SIG-M5 (cell line): ENCODE measurements at places on chromosomes 6 and 20.

DNA sequence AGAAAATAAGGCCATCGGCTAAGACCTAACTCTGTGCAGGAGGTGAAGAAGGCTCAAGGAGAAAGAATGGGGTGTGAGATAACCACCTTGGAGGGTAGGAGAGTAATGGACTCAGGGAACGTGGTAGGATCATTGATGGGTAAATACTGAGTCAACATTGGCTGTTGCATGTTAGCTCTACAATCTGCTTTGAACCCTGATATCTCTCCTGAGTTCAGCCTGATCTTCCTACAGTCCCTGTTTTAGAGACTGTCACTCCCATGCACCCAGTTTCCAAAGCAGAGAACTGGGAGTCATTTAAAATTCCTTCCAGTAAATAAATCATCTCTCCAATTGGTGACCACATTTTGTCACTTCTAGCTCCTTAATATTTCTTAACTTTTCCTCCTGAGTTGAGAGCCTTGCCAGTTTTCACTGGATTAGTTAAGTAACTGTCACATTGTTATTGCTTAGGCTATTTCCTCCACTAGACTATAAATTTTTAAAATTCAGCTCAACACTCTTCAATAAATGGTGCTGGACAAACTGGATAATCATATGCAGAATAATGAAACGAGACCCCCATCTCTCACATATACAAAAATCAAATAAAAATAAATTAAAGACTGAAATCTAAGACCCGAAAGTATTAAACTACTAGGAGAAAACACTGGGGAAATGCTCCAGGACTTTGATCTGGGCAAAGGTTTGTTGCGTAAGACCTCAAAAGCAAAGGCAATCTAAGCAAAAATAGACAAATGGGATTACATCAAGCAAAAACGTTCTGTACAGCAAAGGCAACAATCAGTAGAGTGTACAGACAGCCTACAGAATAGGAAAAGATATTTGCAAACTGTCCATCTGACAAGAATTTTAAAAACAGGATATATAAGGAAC lies 138.9 kb upstream of the TMEM170B start:
- no peak for DNase-seq

- no peak for DNase-seq
Measured at GRCh38 chr20:18928626-18929025, 115.0 kb downstream of the SCP2D1 start.

- no peak for DNase-seq
Measured at GRCh38 chr6:24486065-24486464, 3.3 kb downstream of the GPLD1 start.

- DNase-seq = no peak
Measured at GRCh38 chr6:111653979-111654378, 48.3 kb upstream of the TRAF3IP2 start.

DNA sequence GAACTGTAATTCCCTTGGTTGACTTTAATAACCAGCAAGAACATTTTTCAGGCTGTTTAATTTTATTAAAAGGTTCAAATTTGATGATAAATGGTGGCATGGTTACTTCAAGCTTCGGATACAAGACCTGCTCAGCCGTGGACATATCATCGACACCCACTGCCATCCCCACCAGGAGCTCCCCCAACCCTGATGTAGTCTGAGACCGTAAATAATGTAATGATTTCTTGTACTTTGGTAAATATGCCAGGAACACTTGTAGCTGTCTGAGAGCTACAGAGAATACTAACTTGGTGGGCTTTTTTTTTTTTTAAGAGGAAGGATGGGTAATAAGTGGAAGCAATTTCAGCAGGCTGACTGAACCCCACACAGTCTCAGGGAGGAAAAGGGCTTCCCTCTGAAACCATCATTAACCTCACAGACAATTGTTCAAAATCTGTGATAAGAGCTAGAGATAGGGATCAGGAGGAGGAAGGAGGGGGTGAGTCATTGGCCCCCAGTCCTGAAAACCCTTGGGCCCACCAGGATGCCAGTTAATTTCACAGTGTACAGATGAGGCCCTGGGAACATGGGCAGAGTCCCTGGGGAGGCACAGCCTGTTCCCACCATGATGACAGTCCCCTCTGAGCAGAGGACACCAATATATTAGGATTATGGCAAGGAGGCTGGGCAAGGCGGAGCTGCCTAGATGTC lies 56.0 kb downstream of the APCDD1L start:
- no peak for DNase-seq

GRCh38 chr6:91482498-91482897 lies 895.6 kb upstream of the MAP3K7 start:
- no peak for DNase-seq

DNA sequence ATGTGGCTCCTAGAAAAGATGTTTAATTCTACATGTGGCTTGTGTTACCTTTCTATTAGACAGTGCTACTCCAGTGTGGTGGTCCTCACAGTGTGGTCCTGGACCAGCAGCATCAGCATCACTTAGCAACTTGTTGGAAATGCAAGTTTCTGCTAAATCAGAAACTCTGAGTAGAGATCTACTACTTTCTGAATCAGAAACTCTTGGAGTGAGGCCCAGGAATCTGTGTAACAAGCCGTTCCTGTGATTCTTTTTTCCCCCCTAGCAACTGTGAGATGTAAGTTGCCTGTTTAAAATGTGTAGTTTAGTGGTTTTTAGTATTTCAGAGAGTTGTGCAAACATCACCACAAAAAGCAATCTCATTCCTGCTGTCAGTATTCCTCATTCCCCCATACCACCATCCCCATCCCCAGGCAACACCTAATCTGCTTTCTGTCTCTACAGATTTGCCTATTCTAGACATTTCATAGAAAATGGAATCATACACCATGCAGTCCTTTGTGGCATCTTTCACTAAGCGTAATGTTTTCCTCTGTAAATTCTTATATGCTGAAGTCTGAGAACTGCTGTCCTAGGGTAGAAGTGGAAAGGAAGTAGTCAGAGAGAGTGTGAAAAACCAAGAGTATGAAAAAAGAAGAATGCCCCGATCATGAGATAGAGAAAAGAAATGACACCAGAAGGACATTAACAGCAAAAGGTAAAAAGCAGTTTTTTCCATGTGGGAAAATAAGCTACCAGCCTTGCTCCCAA lies 18.9 kb upstream of the BTBD9 start:
- no peak for DNase-seq

DNA sequence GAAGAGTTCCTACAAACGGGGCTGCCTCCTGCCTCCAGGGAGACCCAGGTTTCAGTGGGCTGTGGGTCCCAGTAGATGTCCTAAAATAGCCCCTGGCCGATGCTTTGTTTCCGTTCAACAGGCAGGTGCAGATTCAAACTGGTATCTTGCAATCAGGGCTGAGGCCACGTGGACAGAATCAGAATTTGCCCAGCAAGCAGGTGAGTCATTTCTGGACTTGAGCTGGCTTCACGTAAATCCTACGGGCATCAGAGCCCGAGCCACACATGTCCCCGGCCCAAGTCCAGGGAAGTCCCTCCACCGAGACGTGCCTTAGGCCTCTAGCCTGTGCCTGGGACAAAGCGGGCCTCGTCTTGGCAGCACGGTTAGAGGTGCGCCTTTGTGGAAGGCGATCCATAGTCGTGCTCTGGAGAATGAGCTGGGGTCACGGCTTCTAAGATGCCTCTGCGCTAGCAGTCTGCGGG lies 101.6 kb upstream of the FRMD1 start:
- no peak for DNase-seq

- no peak for DNase-seq
Measured at GRCh38 chr6:138695193-138695592, 78.4 kb upstream of the CCDC28A start.

- DNase-seq = peak; percentile 96
Measured at GRCh38 chr6:34284563-34285447, 36.0 kb upstream of the SMIM29 start.

DNA sequence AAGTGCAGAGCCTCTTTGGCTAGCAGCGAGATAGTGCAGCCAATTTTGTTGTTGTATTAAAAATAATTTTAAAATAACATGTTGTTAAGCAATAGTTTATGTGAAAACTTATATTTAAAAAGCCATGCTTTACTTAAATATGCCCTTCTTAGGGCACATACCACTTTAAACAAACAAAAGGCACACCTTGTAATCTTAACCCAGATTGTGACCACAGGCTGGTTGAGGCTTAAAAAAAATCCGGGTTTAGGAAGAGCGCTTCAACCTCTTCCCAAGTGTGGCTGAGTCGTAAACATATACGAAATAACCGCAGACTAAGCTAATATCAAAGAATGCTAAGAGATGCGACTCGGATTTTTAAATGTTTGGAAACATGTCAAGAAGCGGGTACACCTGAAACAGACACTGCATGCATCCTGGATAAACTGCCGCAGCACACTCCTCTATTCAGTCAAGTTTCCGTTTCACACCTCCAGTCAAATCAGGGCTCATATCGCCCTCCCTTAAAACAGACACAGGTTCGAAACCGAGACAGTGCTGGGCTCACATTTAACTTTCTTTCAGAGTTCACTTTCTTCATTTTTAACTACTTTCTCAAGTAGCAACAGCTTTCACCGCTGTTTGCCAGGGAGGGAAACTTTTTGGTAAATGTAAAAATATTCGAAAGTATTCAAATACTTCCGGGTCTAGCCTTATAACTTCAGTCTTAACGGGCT lies 1.5 kb downstream of the DEK start:
- DNase-seq = no peak

GRCh38 chr6:118693562-118693961 lies 42.2 kb upstream of the CEP85L start:
- no peak for DNase-seq

- no peak for DNase-seq
Measured at GRCh38 chr20:48486065-48486464, 341.7 kb downstream of the PREX1 start.

GRCh38 chr6:141140905-141141304 lies 991.8 kb upstream of the GJE1 start:
- no peak for DNase-seq

- no peak for DNase-seq
Measured at GRCh38 chr6:45300736-45301135, 27.4 kb upstream of the RUNX2 start.

- no peak for DNase-seq
Measured at GRCh38 chr6:134020071-134020470, 32.4 kb downstream of the SLC2A12 start.

DNA sequence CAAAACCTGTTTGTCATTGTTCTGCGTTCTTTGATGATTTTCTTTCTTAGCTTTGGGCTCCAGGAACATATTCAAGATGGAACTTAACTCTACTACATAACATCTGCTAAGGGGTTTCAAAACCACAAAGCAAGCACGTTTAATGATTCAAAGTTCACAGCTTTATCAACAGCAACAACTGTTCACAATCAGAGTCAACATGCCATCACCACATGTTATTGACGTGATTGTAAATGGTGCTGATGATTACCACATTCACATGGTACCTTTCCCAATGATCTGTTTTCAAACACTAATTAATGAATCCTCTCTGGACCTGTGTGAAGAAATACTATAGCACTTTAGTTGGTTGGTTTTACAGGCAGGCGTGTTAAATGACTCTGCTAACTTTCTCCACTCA lies 180.6 kb upstream of the CEP162 start:
- DNase-seq = no peak

- DNase-seq = no peak
Measured at GRCh38 chr6:90574610-90575009, 12.3 kb downstream of the MAP3K7 start.

DNA sequence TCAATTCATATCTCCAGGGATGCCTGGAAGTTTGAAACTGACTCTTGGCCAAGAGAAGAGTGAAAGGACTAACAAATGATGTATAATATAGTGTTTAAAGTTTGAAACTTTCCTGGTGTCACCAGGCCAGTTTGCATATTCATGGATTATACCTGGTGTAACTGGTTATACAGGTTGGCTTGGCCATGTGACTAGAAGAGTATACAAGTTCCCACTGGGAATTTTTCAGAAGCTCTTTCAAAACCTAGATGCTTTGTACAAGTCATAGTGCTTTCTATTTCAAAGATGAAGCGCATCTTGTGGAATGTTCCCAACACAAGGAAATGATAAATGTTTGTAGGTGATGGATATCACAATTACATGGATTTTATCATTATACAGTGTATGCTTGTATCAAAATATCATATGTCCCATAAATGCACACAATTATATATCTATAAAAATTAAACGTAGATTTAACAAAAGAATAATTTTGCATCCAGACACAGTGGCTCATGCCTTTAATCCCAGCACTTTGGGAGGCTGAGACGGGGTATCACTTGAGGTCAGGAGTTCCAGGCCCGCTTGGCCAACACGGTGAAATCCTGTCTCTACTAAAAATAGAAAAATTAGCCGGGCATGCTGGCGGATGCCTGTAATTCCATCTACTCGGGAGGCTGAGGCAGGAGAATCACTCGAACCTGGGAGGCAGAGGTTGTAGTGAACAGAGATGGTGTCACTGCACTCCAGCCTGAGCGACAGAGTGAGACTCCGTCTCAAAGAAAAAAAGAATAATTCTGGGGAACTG lies 1420.2 kb downstream of the GRIK2 start:
- DNase-seq = no peak

- no peak for DNase-seq
Measured at GRCh38 chr6:90386399-90387382, 90.0 kb upstream of the BACH2 start.

- no peak for DNase-seq
Measured at GRCh38 chr20:58225452-58226200, 2.8 kb downstream of the ANKRD60 start.

GRCh38 chr20:2659547-2659946 lies 4.5 kb downstream of the IDH3B start:
- no peak for DNase-seq

DNA sequence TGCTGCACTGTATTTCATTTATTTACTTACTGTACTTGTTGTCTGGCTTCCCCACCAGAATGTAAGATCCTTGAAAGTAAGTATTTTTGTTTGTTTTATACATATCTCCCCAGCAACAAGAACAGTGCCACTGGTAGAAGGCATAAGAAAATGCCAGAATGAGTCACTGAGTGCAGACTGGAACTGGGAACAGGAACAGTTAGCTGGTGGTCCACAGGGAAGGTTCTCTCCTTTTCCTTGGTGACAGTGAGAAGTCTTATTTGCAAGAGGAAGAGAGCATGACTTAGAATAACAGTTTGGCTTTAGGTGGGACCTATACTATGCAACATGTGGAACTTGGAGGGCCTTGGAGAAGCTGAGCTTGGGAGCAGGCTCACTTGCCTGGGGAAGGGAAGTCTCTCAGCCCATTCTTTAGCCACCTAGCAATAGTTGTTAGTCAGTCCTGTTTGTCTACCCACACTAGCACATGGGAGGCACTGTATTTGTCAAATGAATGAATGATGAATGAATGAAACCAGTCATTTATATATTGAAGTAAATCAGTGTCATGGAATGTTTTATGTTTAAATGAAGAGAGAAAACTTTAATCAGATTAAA lies 203.5 kb downstream of the KCNQ5 start:
- no peak for DNase-seq

DNA sequence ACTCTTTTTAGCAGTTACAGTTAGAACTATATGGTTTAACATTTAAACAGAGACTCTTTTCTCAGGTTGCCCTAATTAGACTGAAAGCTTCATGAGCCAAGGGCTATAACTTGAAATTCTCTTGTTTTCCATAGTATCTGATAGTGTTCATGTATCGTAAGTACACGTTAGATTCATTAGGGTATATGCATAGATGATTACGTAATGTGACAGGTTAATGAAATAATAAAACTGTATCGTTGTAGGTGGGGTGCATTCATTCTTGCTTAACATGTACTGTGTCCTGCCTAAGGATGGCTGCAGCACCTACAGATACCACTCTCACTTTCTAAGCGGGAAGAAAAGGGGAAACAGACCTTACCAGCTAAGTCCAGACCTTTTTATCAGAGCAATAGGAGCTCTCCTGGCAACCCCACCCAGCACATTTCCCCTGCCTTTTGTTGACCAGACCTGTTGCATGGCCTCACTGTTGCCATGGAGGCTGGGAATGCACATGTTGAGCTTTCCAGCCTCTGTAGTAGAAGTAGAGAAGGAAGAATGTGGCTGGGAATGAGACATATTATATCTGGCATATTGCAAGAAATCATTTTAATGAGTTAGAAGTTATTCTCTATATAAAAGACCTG lies 83.0 kb downstream of the MAP3K4 start:
- no peak for DNase-seq
